WTC11 (cell line): ENCODE measurements at places on chromosomes 16 and 17. TPM values are rescaled to one million over a fixed set of nuclear protein-coding genes. Genes with fewer than 3 reads are reported as not detected.
A peak's percentile ranks its signal among the peaks of the same experiment; 100 is the strongest.

SHCBP1 gene
- 15.4 to 20.2 TPM (median 15.7 TPM) in 3 replicates for total RNA-seq

KRT17 gene
- total RNA-seq, result 0.53 to 1.5 TPM (median 0.92 TPM) in 3 replicates

SMIM22 gene
- total RNA-seq, result 1.9 TPM in 1 of 3 replicates, not detected in the others

DNA sequence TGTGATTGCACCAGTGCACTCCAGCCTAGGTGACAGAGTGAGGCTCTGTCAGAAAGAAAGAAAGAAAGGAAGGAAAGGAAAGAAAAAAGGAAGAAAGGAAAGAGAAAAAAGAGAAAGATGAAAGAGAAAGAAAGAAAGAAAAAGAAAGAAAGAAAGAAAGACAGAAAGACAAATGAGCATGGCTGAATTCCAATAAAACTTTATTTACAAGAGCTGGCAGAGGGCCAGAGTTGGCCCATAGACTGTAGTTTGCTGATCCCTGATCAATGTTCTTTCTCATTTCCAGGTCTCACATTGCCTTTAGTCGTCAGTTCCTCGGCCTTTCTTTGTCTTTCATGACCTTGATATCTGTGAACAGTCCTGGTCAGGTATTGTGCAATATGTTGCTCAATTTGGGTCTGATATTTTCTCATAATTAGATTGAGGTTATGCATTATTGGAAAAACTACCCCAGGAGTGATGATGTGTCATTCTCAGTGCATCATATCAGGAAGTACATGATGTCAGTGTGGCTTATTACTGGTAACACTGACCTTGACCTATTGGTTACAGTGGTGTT, 68.5 kb upstream of the MED9 start:
- DNase-seq, result no peak

- no peak for DNase-seq
Observed at GRCh38 chr17:16448490-16448889, 33.1 kb downstream of the TRPV2 start.

- DNase-seq, result no peak
Observed at GRCh38 chr17:69500911-69501429, 86.5 kb downstream of the MAP2K6 start.

- peak; percentile 87 for DNase-seq
Observed at GRCh38 chr16:49921791-49922456, 66.0 kb upstream of the ZNF423 start.
